AG09319 (cell line): ENCODE measurements at places on chromosomes 4 and X.

GRCh38 chr4:176767183-176767582, 25.5 kb downstream of the VEGFC start:
- DNase-seq: no peak

DNA sequence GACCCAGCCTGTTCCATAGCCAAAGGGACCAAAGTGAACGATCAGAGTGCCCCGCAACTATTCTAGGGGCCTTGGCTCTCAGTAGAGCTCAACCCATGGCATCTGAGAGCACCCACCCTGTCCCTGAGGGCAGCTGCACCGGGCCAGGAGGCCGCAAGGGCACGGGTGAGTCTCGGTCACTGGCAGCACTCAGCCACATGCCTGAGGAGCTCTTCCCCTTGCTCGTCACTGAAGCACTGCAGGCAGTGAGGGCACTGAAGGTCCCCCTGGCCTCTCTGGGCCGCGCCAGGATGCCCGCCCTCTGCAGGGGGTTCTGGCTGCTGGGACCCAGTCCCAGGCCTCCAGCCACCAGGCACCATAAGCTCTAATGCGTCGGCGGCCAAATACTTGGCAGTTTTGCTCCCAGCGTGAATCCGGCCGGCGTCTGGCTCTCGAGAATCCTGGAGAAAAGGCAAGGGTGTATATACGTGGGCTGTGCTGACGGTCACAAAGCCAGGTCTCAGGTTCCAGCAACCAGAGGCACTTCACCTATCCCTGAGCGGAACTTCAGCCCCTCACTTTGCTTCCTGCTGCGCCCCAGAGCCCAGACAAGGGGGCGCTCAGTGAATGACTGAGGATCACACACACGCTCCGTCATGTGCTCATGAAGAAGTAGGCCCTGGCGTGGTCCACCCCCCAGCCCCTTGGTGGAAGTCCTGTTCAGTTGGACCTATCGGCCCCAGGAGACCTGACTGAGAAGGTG, 13.9 kb downstream of the TNIP2 start:
- no peak for DNase-seq

- DNase-seq: no peak
Observed at GRCh38 chrX:124414281-124414680, 67.9 kb downstream of the SH2D1A start.

- DNase-seq: no peak
Observed at GRCh38 chr4:34771632-34772031, 1472.7 kb downstream of the ARAP2 start.

DNA sequence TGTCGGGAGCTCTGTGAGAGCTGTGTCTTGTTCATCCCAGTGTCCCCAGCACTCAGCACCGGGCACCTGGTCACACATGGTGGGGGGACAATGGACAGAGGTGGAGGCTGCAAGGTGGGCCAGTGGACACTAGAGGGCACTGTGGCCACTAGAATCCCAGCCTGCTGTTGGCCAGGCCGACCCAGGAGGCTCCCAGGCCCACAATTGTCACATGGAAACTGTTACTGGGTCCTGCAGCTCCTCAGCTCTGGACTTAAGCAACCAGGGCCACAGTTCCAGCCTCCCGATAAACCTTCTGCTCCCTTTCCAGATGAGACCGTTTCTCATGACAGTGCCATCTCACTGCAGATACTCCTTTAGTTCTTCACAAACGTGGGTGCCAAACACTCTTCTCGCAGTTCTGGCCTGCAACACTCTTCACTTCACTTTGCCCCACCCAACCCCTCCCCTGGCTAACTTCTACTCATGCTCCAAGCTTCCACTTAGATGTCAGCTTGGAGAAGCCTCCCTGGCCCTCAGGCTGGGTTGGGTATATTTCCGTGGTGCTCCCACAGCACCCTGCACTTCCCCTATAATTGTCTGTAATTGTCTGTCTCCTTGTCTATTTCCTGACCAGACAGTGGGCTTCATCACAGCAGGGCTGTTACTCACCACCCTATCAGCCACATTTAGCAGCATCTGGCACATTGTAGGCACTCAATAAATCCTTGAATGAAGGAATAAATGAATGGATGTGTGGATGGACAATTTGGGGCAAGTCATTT, 3.5 kb upstream of the IQSEC2 start:
- DNase-seq: no peak

DNA sequence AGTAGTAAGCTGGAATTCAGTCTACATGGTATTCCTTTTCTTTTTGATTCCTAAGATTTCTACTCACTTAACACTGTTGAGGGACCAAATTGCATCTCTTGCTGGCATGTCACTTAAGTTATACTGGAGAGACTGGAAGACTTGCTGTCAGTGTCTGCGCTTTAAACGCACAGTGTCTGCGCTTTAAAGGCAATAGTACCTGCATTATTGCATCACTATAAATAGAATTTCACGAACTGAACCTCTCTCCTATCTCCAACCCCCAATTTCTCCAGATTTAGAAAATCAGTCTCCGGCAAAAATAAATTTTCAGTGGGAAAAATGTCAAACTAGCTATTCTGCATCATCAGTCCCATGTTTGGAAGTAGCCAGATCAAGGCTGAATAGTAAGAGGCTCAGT, 21.2 kb downstream of the SMAD1 start:
- DNase-seq: no peak

DNA sequence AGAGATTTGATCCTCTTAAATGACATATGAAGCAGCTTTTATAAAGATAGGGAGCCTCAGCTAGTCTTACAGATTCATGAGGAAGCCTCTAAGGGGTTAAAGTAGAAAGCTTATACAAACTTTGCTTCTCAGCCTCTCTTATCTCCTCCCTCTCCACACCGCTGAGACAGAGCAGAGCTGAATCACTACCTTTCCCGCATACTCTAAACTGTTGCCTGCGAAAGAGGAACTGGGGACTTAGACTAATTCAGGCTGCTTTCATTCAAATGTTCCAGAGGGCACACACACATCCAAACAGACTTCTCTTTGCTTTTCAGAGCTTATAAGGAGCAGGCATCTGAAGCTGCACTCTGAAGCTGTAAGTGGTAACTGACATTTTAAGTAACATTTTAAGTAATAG, at the start of gene SERTM2:
Gene SERTM2, plus strand, starts transcription at position 169 of the 400 bp plus-strand sequence. CDS start 7,213 bp downstream, outside the sequence.
- DNase-seq: no peak

- DNase-seq: no peak
Observed at GRCh38 chrX:66915893-66916292, 277.0 kb upstream of the EDA2R start.
